ENCODE measurements at places on chromosomes 1 and 21.

DNA sequence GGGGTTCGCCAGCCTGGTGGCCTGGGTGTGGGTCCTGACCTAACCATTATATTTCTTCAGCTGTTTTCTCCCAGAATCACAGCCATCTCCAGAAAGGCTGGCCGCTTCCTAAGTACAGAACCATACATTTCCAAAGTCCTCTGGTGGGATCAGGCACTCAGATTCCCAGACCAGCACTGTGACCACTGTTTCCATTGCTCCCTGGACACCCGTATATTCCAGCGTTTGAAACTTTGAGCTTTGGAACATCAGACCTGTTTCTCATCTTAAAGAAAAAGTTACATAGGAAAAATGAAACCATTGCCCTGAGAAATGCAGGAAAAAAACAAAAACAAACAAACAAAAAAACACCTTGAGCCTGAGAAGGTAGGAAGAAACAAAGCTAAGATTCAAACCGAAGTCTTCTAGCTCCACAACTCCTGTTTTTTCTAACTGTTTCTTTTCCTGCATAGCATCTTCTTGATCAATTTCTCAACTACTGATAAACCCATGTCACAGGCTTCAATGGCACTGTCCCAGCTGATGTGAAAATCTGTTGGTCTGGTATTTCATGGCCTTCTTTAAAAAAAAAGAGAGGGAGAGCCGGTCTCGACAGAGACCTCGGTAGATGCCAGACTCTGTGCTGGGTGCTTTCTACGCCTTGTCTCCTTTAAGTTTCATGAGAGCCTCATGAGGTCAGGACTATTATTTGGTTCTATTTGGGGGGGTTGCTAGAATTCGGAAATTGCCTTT lies 221.3 kb downstream of the TOMM20 start:
- DNase-seq = no peak

DNA sequence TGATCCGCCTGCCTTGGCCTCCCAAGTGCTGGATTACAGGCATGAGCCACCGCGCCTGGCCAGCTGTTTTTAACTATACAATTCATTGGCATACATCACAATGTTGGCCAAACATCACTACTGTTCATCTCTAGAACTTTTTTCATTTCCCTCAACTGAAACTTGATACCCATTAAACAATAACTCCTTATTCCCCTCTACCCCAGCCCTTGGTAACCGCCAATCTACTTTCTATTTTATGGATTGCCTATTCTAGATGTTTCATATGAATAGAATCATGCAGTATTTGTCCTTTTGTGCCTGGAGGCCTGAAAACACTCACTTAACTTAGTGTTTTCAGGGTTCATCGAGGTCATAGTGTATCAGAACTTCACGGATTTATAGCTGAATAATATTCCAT lies 16.2 kb downstream of the BTF3L4 start:
- DNase-seq = no peak

- no peak for DNase-seq
These were observed 28.4 kb downstream of the PRRC2C start for GRCh38 chr1:171513743-171514142.

DNA sequence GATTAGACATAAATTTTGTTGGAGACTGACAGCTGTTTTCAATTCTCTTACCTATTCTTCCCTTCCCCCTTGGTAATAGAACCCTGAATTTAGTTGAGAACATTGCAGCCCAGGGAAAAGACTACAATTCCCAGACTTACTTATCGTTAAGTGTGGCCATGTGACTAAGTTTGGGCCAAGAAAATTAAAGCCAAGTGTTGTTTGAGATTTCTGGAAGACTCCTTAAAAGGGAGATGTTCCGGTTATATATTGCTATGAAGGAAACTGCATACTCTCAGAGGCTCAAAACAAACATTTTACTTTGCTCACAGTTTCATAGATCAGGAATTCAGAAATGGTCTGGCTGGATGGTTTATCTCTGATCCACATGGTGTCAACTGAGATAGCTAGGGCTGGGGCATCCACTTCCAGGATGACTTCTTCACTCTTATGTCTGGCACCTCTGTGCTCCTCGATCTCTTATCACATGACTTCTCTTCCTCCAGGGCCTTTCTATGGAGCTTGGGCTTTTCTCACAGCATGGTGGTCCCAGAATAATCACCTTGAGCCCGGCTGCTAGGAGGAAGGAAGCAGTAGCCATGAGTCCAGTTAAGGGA lies 22.4 kb upstream of the CD34 start:
- no peak for DNase-seq

DNA sequence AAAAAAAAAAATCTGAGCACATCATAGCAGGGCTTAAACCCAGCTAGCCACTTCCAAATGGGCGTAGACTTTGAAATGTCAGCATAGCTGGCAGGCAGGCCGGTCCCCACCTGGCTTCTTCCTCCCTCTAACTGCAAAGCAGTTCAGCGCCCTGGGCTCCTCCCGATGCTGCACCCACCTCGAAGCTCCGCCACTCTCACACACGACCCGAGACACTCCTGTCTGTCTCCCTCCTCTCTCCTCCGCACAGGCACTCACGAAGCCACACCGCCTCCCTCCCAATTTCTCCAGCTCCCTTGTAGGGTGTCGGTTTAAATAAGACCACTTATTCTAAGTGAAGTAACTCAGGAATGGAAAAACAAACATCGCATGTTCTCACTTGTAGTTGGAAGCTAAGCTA lies 301.3 kb downstream of the NPHP4 start:
- DNase-seq = no peak

GRCh38 chr1:183148599-183148998 lies 37.5 kb upstream of the LAMC2 start:
- no peak for DNase-seq

DNA sequence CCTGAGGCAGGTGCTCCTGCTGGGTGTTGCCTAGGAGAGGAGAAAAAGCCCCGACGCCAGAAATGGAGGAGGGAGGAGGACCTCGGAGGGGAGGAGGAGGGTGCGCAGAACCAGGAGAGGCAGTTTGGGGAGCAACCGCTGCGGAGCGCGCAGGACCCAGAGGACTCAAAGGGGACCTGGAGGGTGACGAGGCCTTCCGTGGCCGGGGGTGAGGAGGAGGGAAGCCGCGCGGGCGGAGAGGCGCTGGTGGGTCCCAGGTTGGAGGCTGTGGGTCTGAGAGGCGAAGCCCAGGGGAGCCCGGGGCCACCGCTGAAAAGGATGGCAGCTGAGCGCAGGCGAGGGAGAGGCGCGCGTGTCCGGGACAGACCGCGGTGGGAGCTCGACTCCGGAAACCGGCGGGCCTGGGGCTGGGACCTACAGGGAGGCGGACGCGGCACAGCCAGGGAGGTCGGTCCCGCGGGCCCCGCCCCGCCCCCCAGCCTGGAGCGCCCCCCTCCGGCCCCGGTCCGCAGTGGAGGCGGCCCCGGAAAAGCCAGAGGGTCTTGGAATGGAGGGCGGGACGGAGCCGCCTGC lies 15.1 kb downstream of the RNF223 start:
- DNase-seq = no peak
